Camera-type eye (tissue), 1 donor: ENCODE measurements at places on chromosomes 13 and 19. TPM values are rescaled to one million over a fixed set of nuclear protein-coding genes. Genes with fewer than 3 reads are reported as not detected.

The LPAR6 gene
- total RNA-seq, result 39.4 TPM

The ZNF561 gene
- 48.9 TPM for total RNA-seq

The TRIM13 gene
- 60.3 TPM for total RNA-seq

The PSG7 gene
- not detected for total RNA-seq

The CYP2A6 gene
- total RNA-seq, result not detected

The PDX1 gene
- not detected for total RNA-seq

The IGSF23 gene
- total RNA-seq, result not detected

The WDR18 gene
- total RNA-seq, result 52.4 TPM

The SIGLEC11 gene
- total RNA-seq, result 1.3 TPM
